ENCODE measurements at places on chromosomes 11 and 22.

DNA sequence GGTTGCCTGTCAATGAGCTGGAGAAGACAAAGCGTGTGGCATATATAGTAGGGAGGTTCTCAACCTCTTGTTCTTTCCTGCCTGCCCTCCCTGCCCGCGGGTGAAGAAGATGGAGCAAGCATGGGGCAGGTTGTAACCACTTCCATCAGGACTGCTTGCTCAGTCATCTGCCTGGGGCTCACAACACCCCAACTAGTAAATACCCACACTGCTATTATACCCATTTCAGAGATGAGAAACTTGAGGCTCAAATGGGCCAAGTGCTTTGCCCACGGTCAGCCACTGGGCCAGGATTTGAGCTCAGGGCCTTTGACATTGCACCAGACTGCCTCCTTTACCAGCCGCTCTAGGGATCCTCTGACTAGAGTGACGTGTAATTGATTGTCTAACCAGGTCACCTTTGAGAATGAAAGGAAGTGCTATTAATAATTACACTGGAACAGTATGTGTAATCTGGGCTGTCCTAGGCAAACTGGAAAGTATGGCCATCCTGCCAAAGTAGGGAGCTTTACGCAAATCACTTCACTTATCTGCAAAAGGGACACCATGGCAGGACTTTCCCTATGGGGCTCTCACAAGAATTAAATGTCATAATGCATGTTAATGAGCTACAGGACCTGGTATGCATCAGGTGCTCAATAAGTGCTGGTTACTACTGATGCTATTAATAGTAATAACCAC, 2.8 kb upstream of the CDC42EP1 start:
- DNase-seq = no peak

DNA sequence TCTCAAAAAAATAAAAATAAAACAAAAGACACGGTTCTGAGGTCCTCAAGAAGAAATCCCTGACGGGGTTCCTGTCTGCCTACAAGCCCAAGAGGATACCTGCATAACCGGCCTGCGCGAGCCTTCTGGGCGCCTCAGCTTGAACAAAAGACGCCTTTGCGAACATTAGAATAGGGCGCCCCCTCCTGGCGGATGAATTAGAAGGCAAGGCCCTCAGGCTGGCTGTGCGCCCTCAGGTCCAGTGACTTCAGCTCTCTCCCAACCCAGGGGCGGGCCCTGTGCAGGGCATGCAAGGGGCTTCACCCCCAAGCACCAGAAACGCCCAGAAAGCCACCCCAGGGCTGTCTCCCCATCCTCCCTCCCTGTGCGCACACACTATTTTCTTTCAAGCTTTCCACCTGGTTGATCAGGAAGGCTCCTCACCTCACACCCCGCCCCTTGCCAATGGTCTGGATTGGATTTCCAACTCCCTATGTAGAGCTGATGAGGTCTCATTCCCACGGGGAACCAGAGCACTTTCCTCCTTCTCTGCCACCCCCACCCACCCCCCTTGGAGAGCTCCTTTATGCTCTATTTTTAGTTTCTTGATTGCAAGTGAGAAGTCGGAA, 273.3 kb downstream of the BUD13 start:
- peak; percentile 12 for DNase-seq

- no peak for DNase-seq
Observed at GRCh38 chr11:17650127-17650911, 69.1 kb upstream of the MYOD1 start.

DNA sequence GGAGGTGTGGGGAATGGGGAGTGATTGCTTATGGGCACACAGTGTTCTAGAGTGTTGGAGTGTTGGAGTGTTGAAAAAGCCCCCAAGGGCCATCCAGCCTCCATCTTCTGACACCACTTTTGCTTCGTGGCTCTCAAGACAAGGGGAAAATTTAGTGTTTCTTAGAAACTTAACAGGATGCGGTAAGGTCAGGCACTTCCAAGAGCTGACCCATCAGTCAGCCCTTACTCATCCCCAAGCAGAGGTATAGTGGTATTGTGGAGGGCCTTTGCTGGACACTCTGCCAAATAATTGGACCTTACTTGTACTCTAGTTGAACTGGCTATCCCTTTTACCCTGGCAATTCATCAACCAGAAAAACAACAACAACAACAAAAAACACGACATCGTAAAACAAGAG, 14.8 kb upstream of the ALDH3B2 start:
- DNase-seq = no peak

DNA sequence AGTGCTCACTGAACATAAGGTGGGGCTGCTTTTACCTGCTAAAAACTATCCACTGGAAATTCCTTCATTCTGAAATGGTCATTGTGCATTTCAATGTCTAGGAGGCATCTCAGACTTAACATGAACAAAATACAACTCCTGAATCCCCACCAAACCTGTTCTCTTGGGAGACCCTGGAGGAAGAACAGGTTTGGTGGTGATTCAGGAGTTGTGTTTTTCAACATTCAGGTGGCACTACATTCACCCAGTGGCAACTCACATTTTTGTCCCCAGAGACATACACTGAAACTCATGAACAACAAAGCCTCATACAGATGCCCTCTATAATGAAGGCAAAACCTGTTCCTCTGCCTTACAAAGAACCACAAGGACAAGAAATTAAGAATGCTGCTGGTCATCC, 64.3 kb upstream of the CYP2D6 start:
- no peak for DNase-seq

GRCh38 chr11:114400915-114401223, 403 bp downstream of the RBM7 start:
- DNase-seq = no peak

DNA sequence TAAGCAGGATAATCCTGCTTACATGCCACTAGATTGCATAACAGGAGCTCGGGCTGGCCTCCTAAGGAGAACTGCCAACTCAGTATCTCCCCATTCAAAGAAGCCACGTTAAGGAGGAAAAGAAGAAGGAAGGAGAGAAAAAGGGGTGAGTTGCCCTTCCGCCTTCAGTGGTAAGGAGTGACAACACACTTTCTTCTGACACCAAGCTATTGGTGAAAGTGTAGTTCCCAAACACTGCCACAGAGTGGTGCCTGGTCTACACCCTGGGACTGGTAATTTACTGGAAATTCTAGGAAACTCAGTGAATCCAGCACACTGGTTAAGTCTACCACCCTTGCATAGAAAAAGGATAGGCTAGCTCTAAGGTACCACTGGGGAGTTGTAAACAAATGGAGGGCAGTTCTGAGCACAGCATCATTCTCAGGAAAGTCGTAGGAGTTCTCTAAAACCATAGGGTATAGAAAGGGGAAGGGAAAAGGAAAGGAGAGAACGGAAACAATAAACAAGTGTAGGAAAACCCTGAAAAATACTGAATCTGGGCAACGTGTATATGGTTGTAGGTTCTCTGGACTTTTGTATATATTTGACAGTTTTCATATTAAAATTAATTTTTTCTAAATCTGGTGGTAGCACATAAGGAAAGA, 58.2 kb downstream of the RRAS2 start:
- DNase-seq = peak; percentile 53

DNA sequence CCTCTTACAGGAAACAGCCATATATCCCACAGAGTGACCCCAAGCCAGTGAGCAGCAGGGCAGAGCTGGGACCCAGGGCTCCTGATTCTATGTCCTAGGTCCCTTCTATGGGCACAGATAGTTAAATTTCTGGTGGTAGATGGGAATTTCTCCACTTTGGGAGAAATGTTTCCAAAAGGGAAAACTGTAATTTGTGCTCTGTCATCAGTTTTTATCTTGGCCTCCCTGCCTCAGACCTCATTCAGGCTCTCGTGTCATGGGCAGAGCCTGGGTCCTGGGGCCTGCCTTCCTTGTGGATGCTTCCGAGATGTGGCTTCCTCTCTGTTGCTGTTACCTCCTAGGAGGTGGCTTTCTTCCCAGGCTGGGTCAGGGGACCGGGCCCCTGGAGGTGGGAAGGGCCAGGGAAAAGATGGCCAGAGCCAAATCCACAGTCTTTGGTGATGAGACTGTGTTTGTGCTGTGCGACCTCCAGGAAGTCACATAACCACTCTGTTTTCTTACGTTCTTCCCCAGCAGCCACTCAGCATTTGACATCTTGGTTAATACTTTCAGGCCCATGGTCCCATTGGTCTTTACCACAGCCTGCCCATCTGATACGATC, 8.6 kb downstream of the LRRC32 start:
- DNase-seq = no peak

DNA sequence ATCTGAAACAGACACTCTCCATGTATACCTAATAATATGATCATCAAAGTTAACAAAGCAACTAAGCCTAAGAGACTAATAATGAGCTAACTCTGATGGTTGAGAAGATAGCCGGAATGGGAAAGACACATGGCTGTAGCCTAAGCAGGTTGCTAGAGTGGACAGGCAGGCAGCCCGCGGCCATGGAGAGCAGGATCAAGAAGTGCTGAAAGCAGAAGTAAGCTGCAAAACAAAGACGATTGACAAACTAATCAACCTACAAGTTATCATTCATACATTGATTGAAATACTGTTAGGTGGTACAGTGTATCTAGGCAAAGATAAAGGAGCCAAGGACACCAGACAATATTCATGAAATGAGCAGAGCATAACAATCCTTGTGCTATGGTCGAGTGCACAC, 29.3 kb downstream of the SLN start:
- no peak for DNase-seq

DNA sequence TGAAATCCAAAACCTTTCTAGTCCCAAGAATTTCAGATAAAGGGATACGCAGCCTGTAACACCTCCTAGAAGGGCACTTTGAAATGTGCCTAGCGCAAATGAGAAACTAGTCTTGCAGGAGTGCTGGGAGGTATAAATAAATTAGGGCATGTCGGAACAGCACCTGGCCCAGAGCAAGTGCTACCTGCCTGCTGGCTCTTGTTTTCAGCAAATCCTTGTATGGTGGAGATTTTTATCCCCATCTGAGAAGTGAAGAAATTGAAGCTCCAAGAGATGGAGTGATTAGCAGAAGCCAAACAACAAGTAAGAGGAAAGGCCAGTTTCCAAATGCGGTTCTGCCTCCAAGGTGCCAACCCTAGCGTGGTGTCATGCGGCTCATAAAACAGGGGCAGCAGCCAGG, 36.7 kb upstream of the TFIP11 start:
- no peak for DNase-seq

- no peak for DNase-seq
Observed at GRCh38 chr11:70314730-70315129, 44.2 kb downstream of the PPFIA1 start.

DNA sequence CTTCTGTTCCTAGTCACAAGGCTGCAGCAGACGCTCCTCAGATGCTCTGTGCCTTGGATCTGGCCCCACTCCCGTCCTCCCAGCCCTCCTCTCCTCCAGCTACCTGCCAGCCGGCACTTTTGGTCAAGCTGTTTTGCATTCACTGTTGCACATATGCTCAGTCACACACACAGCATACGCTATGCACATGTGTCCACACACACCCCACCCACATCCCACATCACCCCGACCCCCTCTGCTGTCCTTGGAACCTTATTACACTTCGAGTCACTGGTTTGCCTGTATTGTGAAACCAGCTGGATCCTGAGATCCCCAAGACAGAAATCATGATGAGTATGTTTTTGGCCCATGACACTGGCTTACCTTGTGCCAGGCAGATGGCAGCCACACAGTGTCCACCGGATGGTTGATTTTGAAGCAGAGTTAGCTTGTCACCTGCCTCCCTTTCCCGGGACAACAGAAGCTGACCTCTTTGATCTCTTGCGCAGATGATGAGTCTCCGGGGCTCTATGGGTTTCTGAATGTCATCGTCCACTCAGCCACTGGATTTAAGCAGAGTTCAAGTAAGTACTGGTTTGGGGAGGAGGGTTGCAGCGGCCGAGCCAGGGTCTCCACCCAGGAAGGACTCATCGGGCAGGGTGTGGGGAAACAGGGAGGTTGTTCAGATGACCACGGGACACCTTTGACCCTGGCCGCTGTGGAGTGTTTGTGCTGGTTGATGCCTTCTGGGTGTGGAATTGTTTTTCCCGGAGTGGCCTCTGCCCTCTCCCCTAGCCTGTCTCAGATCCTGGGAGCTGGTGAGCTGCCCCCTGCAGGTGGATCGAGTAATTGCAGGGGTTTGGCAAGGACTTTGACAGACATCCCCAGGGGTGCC, 109.8 kb downstream of the BCR start:
- no peak for DNase-seq

GRCh38 chr22:25775531-25775930, 33.5 kb downstream of the MYO18B start:
- DNase-seq = no peak

- DNase-seq = no peak
Observed at GRCh38 chr11:111269146-111269868, 23.8 kb downstream of the POU2AF2 start.

- no peak for DNase-seq
Observed at GRCh38 chr11:27532652-27533325, 26.2 kb upstream of the LIN7C start.

- no peak for DNase-seq
Observed at GRCh38 chr22:46661221-46661851, 41.1 kb downstream of the GRAMD4 start.

- no peak for DNase-seq
Observed at GRCh38 chr11:15707194-15707593, 592.5 kb downstream of the INSC start.

DNA sequence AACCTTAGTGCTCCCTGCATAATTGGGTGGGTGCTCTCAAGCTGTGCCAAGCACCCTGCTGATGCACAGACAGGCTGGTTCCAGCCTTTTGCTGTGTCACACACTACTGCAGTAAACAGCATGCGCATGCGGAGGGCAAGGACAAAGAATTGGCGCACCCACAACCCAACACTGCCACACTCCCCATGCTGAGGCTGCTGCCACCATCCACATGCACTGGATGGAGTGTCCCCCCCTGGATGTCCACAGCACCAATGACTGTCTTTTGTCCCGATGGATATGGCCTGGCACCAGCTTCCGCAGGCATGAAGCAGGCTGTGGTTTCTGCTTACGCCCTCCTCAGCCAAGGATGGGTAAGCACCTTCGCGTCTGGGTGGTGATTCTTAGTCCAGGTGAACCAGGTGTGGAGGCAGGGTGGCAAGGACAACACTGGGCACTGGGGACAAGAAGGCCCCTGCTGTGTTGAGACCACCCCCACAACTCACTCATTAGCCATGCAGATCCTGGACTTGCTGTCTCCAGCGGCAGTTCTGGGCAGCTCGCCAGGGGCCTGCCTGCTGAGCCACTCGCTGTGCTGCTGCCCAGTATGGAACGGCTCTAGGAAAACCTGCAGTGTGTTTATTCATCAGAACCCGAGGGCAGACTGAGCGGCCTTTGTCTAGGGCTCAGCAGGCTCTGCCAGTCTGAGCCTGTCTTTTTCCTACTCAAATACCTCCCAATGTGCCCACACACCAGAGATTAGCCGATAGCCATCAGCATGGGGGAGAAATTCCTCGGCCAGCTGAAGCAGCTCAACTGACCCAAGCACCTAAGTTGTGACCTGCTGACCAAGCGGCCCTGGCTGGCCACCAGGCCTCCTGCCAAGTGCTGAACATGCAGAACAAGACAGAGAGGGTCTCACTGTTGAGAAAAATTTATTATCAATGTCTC, 8.2 kb upstream of the NAP1L4 start:
- peak; percentile 93 for DNase-seq
